Ureter (tissue), 1 donor: ENCODE measurements at places on chromosomes 1 and 21.

- no peak for DNase-seq
Observed at GRCh38 chr1:93605812-93606512, 75.7 kb downstream of the BCAR3 start.

DNA sequence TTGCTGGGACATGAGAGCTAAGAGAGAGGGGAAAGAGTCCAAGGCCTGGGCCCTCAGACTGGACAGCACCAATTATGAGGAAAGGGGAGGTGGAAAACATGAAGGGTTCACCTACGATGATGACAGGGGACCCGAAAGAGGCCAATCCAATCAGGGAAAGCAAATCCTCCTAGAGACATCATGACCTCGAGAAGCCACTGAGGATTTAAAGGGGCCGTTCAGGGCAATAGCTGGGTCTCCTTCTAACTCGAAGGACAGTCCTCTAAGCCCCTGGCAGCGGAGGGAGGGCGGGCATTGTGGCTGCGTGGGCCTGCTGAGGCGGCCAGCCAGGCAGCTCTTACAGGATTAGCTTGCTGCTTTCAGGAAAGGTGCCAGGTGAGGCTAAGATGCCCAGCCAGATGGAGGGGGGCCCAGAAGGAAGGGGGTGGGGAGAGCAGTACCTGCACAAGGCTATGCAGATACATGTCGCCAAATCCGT, 7.4 kb downstream of the MEF2D start:
- DNase-seq: no peak

- DNase-seq: no peak
Observed at GRCh38 chr1:105608713-105609112, 1447.8 kb upstream of the PRMT6 start.

GRCh38 chr21:22710721-22711120, 1712.5 kb downstream of the NCAM2 start:
- DNase-seq: no peak

GRCh38 chr1:93729906-93730305, 48.3 kb upstream of the BCAR3 start:
- no peak for DNase-seq
